Fibroblast of lung (primary cell): ENCODE measurements at places on chromosomes 3 and 15. TPM values are rescaled to one million over a fixed set of nuclear protein-coding genes. Genes with fewer than 3 reads are reported as not detected.
A peak's percentile ranks its signal among the peaks of the same experiment; 100 is the strongest.

- DNase-seq, result peak; percentile 61
Observed at GRCh38 chr3:72338082-72338941, 509.9 kb downstream of the SHQ1 start.

- DNase-seq, result no peak
Observed at GRCh38 chr15:69906256-69907185, 191.2 kb downstream of the TLE3 start.

GRCh38 chr3:137583256-137583655 lies 180.9 kb upstream of the SOX14 start:
- DNase-seq, result no peak

DNA sequence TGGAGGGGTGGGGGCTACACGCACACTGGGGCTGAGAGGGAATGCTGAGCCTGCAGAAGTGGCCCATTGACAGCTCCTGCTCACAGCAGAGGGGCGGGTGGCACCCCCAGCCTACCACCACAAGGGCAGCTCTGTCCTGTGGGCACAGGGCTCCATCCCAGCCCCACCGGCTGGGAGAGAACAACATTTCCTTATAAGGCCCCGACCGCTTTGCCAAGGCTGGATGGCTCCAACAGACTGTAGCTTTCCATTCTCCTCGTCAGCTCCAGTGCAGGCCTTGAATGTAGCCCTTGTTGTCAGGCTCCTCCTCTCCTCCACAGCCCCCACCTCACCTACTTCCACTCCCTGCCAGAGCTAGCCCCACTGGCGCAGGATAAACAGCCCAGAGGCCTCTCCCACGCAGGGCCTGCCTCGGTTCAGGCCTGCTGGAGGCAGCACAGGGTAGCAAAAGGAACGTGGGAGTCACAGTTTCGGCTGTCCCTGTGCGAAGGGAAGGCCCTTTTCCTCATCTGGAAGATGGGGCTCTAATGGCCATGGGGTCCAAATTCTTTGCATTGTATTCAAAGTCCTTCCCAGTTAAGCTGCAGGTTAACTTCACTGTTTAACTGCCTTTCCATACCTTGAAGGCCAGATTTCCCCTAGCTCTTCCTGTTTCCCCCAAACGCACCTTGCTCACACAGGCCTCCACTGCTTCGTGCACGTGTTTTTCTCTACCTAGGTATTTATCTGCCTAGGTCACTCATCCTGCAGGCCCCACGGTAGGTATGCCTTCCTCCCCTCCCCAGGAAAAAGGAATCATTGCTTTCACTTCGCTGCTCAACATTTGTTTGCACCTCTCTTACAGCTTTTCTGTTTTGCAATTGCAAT lies 101.6 kb upstream of the LPP start:
- peak; percentile 62 for DNase-seq

GRCh38 chr3:36814776-36815175 lies 50.4 kb upstream of the DCLK3 start:
- DNase-seq, result no peak

GRCh38 chr15:59124261-59124660 lies 19.3 kb downstream of the CCNB2 start:
- DNase-seq, result no peak

- no peak for DNase-seq
Observed at GRCh38 chr3:68306571-68306970, 625.8 kb downstream of the TAFA4 start.

DNA sequence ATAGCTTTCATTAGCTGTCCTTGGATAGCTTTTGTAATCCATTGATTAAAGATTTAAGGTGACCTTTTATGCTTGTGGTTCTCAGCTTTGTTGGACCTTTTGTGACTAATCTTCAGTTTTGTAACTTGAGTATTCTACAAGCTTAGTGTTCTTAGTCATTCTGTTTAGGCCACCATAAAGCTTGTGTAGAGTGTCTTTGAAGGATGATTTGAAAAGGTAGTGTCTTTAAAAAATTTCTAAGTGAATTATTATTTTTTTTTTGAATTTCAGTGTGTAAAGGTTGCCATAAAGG lies 7.5 kb downstream of the MORF4L1 start:
- peak; percentile 56 for DNase-seq

- DNase-seq, result no peak
Observed at GRCh38 chr3:11847607-11848006, 922 bp upstream of the TAMM41 start.

Gene TRH
- not detected in 2 replicates for polyA plus RNA-seq

- no peak for DNase-seq
Observed at GRCh38 chr3:86838927-86839326, 152.0 kb downstream of the VGLL3 start.

Gene PATL2
- polyA plus RNA-seq, result 0.37 and 0.40 TPM in 2 replicates

Gene TJP1
- 80.9 and 110 TPM in 2 replicates for polyA plus RNA-seq

DNA sequence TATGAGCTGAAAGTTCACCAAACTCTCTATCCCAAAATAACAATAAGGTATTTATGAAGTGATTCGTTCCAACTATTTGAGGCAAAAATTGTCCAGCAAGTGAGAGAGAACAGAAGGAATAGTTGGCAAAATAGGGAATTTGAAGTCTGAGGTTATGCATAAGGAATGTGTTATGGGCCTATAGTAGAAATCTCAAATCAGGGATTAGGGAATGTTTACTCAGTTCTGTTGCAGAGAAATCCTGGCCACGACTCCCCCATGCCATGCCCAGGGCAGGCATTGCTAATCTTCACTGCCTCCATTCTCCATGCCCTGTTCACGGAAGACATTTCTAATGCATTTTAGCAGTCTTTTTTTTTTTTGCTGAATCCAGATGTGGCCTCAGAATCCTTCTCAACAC lies 58.6 kb downstream of the FLNB start:
- peak; percentile 44 for DNase-seq

GRCh38 chr3:129470861-129471260 lies 30.8 kb downstream of the IFT122 start:
- no peak for DNase-seq

- no peak for DNase-seq
Observed at GRCh38 chr15:32657198-32657883, 15.8 kb downstream of the SCG5 start.

DNA sequence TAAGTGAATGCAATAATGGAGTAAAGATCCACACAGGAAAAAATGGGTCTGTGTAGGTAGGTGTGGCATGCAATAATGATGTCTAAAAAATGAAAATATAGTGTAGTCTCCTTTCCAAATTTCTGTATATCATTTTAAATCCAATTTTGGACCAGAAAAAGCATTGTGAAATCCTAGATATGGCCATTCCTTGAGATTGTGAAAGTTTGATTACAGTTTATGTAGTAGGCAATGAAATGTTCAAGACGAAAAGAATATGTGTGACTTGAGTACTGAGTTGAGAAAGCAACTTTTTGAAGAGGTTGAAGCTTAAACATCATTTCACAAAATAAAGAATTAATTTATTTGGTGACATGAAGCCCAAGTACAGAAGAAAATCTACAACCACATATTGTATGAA lies 698.7 kb downstream of the EPHA3 start:
- DNase-seq, result no peak
